ENCODE measurements at places on chromosomes 16 and 17.

- DNase-seq = no peak
Measured at GRCh38 chr16:66207883-66208265, 158.6 kb upstream of the CDH5 start.

DNA sequence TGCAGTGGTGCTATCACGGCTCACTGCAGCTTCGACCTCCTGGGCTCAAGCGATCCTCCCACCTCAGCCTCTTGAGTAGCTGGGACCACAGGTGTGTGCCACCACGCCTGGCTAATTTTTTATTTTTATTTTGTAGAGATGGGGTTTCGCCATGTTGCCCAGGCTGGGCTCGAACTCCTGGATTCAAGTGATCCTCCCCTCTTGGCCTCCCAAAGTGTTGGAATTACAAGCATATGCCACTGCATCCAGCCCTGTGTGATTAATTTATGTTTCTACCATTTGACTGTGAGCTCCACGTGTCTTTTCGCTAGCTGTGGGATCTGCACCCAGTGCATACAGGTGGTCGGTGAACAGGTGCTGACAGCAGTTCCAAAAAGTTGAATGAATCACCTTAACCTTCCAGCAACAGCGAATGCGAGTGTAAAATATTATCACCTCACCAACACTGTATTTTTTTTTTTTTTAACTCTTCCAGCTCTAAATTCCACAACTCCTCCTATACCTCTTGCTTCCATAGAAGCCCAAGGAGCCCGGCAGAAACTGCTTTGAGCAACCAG is 484 bp upstream of the NUDT7 start:
- no peak for DNase-seq

GRCh38 chr17:15085890-15086677 is 179.0 kb downstream of the PMP22 start:
- no peak for DNase-seq

GRCh38 chr16:13150181-13150885 is 248.9 kb downstream of the SHISA9 start:
- no peak for DNase-seq

DNA sequence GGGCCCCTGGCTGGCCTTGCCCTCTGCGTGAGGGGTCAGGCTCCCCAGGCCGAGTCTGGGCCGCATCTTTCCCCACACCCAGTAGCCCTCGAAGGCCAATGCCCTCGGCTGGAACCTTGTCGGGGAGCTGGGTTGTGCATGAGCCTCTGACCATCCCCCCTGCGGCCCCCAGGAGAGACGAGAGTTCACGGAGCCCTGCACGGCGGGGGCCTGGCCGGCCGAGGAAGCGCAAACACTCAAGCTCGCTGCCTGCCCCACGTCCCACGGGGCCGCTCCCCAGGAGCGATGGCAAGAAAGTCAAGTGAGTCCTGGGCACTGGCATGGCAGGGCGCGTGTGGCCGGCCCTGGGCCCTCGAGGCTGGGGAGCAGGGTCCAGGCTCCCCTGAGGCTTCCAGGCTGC is 57.3 kb downstream of the BAHCC1 start:
- no peak for DNase-seq

DNA sequence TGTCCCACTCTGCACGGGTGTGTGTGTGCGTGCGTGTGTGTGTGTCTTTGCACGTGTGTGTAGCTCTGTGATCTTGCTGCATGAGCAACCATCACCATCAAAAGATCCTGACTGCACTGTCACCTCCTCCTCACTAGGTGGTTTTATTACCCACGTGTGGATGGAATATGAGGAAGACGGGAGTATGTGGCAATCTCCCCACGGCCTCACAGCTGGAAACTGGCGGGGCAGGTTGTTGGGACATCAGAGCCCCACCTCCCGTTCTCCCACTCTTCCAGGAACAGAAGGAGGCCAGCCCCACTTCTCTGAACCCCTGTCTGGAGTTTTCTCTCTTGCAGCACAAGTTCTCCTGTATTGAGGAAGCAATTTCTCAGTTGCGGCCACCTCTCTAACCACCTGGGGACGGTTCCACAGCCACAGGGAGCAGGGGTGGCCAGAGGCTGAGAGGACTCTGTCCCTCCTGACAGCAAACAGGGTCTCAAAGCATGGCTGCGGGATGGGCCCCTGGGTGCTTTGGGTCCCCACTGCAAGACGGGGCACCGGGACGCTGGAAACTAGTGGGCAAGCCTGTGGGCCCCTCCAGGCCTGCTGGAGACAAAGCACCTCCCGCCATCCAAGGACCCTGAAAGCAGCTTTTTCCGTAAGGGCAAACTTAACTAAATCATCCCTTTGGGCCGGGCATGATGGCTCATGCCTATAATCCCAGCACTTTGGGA is 27.9 kb upstream of the ATP2C2 start:
- no peak for DNase-seq

GRCh38 chr16:31875112-31875803 is 1.7 kb downstream of the ZNF267 start:
- peak; percentile 45 for DNase-seq

DNA sequence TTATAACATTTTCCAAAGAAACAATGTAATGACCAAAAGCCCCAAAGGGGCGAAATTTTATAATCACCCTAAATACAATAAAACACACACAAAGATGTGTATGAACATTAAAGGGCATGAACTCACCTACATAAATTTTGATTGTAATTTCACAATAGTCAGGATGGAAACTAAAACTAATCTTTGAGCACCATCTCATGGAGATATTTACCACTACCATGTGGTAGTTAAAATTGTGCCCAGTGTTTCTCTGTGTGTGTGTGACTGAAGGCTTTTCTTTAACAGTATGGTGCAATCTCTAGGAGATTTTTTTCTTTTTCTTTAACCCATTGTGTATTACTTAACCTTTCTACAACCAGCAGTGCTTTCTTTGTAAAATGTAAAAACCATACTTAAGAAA is 19.7 kb upstream of the MEIOC start:
- peak; percentile 41 for DNase-seq

GRCh38 chr17:82065638-82066303 is at the start of gene DUS1L:
DUS1L (minus strand) TSS chr17:82065804; CDS start chr17:82065059, 745 bp downstream.
- DNase-seq = peak; percentile 44

DNA sequence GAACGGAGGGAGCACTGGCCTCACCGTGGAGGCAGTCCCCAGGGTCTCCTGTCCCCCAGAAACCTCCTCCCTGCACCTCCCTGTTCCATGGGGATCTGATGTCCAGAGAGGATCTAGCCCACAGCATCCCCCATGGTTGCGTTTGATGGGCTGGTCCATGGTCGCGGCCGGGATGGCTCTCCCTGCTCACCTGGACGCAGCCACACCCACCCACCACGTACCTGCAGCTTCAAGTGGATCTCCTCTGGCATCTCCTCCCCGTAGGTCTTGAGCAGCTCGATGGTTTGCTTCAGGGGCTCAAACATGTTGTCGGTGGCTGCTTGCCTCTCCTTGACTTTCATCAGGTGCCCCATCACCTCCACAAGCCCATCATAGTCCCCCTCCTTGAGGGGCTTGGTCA is 47.9 kb downstream of the DNAH17 start:
- no peak for DNase-seq

- no peak for DNase-seq
Measured at GRCh38 chr17:41977991-41978390, 11.4 kb downstream of the CNP start.

GRCh38 chr17:52106638-52107261 is 51.8 kb downstream of the CA10 start:
- peak; percentile 24 for DNase-seq

GRCh38 chr16:4270595-4270994 is 2.2 kb downstream of the TFAP4 start:
- no peak for DNase-seq

DNA sequence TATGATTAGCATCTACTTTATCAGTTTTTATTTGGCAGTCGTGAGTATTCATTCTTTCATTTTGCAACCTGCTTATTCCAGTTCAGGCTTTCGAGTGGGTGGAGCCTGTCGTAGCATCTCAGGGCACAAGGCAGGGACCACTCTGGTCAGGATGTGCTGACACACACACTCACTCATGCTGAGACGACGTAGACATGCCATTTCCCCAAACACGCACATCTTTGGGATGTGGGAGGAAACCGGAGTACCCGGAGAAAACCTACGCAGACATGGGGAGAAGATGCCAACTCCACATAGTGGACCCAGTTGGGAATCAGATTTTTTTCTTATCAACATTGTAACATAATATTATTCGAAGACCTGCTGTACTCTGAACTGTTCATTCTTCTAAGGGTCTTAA is 756.5 kb upstream of the RBFOX1 start:
- no peak for DNase-seq

DNA sequence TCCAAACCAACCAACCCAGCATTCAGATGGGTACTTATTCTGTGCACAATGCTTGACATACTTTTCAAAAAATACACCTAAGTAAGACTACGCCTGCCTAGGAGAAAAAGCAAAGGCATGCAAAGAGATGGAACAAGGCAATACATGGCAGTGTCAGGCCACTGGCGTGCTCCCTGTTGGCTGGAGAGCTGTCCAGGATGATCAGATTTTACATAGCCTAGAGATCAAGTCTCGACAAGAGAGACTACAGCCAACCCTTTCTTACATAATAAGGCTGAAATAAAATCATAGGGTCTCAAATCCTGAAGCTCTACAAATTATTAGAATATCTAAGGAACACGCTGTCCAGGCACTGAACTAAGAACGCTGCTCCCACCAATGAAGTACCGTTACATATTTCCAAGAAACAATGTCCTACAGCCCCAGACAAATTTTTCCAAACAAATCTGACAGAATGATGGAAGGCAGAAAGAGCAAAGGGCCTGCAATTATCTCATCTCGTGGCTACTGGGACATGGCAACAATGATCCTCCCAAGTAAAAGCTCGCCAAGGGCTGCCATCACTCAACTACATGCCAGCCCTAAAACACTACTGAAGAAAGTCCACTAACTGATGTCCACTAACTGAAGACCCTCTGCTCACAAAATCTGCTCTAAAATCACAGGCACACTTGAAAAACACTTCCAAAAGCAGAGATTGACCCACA is 5.1 kb downstream of the RPS15A start:
- DNase-seq = no peak

GRCh38 chr16:84868829-84869472 is 49.2 kb downstream of the CRISPLD2 start:
- DNase-seq = no peak

DNA sequence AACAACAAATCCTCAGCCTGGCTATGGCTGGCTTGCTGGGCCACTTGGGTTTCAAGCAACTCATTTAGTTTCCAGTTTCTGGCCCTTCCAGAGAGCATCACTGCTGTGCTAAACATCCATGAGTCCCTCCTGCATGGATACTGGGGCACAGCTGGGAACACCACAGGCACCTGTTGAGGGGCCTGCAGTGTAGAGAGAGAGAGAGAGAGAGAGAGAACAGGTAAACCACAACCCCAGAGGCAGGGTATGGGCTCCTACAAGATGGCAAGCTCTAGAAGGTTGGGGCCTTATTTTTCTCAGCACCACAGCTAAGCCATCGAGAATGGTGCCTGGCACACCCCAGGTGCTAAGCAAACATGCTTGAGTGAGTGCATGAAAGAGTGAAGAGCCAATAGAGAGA is 120.3 kb downstream of the RBFOX3 start:
- DNase-seq = no peak

- DNase-seq = no peak
Measured at GRCh38 chr17:37470181-37470580, 19.5 kb upstream of the DUSP14 start.

DNA sequence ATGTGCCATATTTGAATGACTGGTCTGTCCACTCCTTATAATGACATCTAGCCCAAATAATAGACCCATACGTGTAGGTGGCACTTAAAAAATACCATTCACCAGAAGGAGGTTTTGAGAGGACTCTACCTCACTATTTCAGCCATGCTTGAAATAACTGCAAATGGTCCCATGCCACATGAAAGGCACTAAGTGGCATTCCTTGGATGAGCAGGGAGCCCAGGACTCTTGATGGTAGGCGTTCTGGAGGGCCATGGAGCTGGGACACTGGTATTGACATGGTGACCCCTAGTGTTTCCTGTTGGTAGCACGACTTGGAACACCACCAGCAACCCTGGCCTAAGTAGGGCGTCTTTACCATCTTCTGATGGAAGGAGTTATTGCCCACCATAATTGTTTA is 148.7 kb upstream of the ZFHX3 start:
- DNase-seq = peak; percentile 82

DNA sequence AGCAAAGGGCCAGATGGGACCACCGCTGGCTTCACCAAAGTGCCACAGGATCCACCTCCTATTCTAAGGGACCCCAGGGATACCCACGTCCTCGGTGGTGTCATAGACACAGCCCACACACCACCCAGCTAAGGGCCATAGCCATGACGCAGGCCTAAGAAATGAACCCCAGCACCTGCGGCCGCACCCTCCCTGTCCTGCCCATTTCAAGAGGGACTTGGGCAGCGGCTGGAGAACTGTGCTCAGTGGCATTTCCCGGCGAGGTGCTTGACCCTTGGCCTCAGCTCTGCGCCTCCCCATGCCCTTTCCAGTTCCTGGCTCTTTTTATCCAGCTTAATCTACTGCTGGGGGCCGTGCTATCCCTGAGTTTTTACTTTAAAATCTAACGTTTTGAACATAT is 27.3 kb downstream of the ZNF778 start:
- no peak for DNase-seq

- DNase-seq = no peak
Measured at GRCh38 chr17:2478458-2478857, 33.2 kb downstream of the METTL16 start.

GRCh38 chr17:32742681-32743538 is 134.0 kb downstream of the MYO1D start:
- peak; percentile 49 for DNase-seq

DNA sequence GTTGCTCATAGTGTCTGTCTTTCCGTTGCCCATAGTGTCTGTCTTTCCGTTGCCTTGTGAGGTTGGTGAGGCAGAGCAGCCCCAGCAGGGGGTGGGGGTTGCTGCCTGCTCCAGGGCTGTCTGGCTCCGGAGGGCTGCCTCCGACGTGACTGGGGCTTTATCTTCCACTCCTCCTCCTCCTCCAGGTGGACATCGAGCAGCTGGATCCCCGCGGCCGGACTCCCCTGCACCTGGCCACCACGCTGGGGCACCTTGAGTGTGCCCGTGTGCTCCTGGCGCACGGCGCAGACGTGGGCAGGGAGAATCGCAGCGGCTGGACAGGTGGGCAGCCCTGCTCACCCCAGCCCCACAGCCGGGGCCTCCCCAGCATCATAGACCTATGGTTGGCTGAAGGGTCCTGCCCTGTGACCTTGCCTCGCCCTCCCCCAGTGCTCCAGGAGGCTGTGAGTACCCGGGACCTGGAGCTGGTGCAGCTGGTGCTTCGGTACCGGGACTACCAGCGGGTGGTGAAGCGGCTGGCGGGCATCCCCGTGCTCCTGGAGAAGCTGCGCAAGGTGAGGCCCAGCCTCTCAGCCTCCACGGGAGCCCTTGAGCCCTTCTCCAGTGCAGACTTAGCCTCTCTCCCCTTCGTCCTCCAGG is 14.7 kb downstream of the ANKRD13B start:
- no peak for DNase-seq
